ENCODE measurements at places on chromosomes 12 and 14.
A peak's percentile ranks its signal among the peaks of the same experiment; 100 is the strongest.

- peak; percentile 37 for DNase-seq
Measured at GRCh38 chr12:108531929-108532848, 17.1 kb downstream of the FICD start.

GRCh38 chr12:124742111-124742510 lies 121.6 kb downstream of the SCARB1 start:
- no peak for DNase-seq

GRCh38 chr12:9810671-9811070 lies 16.6 kb upstream of the KLRF1 start:
- DNase-seq = no peak

DNA sequence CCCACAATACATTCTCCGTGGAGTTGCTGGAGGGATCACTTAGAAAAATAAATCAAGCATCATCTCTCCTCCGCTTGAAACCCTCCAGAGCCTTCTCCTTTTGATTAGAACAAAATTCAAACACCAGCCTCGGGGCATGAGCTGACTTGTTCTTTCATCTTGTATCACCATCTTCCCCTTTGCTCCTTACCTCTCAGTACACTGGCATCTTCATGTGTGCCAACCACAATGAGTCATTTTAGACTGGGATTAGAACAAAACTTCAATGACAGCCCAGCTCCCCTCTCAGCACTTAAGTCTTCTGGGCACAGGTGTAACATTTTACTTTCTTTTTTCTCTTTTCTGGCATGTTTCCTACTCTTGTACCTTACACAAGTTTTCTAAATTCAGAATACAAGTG lies 1159.2 kb upstream of the TMEM132C start:
- DNase-seq = no peak

- peak; percentile 95 for DNase-seq
Measured at GRCh38 chr12:27542628-27543027, 18.6 kb downstream of the PPFIBP1 start.

GRCh38 chr12:10740182-10740581 lies 17.1 kb upstream of the YBX3 start:
- no peak for DNase-seq

DNA sequence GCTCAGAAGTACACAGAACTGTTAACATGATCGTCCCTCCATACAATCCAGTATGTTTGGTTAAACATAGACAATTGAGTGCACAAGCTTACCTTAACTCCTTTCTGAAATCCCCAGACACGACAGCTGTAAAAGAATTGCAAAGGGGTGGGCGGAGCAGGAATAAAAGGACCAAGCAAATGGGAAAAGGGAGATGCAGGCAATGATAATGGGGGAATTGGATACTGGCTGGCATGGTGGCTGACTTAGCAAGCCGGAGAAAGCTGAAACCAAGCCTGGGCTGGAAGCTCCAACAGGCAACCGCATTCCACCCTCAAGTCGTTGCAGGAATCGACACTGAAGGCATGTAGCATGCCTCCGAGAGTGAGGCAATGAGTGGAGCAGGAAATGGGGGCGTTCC lies 96.8 kb upstream of the TMEM132C start:
- DNase-seq = no peak

GRCh38 chr14:20855652-20856291 lies 35.4 kb upstream of the RNASE3 start:
- peak; percentile 61 for DNase-seq

DNA sequence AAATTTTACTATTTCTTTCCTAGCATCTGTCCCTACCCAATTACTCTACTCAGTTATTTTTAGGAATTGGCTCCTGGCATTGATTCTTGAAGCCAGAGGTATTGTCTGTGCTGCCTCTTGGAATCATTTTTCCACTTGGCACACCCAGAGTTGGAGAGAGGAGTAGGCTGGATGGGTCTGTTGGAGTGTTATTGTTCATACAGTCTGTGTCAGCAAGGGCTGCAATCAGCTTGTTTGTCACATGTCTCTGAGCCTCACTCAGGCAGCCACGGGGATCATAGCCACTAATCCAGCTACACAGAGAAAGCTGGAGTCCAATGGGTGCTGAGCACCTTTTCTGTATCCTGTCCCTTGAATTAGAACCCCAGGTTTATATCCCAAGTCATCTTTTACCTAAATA lies 176.0 kb upstream of the DYRK2 start:
- no peak for DNase-seq

- DNase-seq = peak; percentile 53
Measured at GRCh38 chr14:103801459-103801858, 45.9 kb downstream of the PPP1R13B start.

- DNase-seq = peak; percentile 30
Measured at GRCh38 chr14:103819503-103820307, 27.7 kb downstream of the PPP1R13B start.

DNA sequence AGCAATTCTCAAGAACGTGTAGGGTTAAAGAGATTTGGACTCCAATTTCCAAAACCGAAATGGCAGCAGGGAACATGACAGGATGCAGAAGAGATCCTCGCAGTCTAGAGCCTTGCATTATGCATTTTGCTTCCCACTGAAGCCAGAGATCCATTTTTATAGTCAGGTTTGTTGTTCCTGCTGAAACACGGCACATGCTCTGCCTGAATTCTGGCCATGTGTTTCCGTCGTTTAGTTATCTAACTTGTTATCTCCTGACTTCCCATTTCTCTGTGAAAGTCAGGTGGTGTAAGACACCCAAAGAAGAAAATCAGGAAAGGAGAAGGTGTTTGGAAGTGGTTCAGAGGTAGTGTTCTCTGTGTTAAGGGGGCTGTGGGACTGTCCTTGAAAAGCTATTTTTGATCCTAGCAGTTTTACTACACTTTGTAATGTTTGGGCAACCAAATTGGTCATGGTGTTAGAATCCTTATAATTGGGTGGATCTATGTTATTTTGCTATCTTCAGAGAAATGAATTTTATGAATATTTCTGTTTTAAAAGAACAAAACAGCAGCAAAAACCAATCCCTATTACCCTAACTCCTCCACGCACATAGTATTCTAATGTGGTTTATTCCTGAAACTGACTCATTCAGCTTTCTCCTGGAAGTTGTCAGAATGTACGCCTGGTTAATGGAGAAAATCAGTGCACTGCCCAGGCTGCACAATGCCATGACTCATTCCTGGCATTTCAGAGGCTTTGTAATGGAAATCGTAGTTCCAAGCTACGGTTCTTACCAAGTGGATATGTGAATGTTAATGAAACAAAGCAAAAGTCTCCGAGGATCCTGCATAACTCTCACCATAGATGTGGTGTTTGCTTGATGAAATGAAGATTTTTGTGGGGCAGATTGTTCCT lies 110.1 kb downstream of the SAMD4A start:
- DNase-seq = peak; percentile 97

DNA sequence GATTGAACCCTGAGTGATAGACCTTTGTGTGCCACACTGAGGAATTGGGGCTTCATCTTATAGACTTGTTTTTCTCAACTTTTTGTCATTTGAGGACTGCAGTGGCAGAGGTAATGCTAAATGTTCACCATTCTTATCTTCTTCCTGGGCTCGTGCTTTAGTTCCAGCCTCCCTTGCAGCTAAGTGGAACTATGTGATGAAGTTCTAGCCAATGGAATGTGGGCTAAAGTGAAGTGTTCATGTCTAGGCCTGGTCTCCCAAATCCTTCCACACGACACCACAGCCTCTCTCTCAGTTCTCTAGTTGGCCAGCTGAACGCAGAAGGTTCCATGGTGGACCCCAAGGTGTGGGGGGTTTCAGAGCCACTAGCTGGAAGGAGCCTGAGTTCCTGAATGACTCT lies 42.4 kb upstream of the CCDC63 start:
- no peak for DNase-seq

DNA sequence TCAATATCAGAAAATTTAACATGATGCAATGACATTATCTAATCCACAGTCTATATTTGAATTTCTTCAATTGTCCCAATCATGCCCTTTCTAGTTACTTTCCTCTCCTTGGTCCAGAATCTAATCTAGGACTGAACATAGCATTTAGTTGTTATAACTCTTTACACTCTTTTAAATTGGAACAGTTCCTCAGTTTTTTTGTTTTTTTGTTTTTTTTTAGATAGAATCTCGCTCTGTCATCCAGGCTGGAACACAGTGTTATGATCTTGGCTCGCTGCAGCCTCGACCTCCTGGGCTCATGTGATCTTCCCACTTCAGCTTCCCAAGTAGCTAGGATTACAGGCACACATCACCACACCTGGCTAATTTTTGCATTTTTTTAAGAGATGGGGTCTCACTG lies 63.1 kb downstream of the RERG start:
- no peak for DNase-seq

DNA sequence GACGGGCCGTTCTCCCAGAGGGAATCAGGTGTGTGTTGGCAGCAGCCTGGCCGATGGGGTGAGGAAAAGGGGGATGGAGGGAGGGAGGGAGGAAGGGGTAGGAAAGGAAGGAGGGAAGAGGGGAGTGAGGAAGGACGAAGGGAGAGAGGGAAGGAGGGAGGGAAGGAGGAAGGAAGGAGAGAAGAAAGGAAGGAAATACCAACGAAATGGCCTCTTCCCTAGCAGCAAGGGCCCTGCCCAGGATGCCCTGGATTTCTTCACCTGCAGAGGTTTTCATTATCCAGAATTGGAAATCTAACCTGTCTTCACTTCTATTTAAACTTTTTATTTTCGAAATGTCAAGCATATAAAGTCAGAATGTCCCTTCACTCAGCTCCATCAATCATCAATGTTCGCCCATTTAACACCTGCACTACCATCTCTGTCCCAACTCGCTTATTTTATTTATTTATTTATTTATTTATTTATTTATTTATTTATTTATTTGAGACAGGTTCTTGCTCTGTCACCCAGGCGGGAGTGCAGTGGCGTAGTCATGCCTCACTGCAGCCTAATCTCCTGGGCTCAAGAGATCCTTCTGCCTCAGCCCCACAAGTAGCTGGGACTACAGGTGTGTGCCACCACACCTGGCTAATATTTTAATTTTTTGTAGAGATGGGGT lies 70.7 kb downstream of the ACACB start:
- no peak for DNase-seq

DNA sequence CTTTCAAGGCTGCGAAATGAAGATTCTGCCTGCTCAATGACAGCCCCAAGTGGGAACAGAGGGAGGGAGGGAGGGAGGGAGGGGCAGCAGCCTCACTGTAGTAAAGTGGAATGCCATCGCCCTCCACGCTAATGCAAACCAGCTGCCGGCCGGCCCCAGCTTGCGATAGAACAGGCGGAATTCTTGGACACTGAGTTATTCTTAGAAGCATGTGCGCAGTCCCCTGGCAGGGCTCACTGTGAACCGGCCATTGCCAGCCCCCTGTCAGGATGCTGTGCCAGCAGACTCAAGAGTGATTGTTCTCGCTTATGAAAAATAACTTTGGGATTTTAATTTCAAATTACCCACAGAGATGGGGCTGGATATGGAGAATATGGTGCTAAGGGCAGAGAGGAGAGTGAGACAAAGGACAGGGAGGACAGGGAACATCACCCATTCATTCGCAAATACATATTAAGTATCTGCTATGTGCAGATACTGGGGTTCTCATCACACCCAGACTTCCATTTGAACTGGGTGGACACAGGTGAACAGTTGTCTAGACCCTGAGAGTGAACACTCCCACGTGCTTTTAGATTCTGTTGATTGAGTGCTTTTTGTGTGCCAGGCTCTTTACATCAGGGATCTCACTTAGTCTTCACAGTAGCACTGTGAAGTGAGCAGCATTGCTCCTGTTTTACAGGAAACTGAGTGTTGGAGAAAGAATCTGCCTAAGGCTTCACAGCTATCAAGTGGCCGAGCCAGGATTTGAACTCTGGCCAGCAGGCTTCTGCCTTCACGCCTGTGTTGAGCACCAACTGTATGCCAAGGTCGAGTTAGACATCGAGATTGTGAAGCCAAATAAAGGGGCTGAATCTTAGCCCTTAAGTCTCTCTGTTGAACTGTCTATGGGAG lies 192.9 kb downstream of the C12orf75 start:
- peak; percentile 99 for DNase-seq

GRCh38 chr12:13695781-13696180 lies 285.6 kb downstream of the GRIN2B start:
- DNase-seq = no peak

GRCh38 chr12:5110345-5110744 lies 66.7 kb downstream of the KCNA5 start:
- no peak for DNase-seq

DNA sequence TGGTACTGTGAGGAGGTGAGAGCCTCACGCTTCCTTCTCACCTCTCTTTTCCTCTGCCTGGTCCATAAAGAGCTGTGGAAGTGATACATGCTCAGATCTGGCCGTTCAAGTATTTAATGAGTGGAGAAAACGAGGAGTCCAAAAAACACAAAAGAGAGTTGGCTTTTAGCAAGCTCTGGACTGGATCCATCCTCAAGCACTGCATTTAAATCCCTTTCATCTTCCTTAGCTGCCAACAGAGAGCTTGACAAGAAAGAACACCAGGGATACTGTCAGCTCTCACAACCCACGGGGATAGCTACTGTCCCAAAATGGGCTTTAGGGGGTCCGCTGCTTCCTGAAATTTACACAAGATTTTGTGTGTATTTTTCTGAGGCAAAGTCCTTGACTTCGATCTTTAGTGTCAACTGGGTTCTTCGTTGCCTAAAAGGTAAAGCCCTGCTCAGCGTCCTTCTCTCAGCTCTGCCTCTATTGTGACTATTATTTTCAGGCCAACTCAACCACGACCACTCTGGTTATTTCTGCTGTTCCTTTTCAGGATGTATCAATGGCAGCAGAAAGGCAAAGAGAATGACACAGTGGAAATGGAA lies 120.9 kb downstream of the TMTC1 start:
- no peak for DNase-seq

- no peak for DNase-seq
Measured at GRCh38 chr12:57524814-57525614, 2.4 kb downstream of the MBD6 start.

DNA sequence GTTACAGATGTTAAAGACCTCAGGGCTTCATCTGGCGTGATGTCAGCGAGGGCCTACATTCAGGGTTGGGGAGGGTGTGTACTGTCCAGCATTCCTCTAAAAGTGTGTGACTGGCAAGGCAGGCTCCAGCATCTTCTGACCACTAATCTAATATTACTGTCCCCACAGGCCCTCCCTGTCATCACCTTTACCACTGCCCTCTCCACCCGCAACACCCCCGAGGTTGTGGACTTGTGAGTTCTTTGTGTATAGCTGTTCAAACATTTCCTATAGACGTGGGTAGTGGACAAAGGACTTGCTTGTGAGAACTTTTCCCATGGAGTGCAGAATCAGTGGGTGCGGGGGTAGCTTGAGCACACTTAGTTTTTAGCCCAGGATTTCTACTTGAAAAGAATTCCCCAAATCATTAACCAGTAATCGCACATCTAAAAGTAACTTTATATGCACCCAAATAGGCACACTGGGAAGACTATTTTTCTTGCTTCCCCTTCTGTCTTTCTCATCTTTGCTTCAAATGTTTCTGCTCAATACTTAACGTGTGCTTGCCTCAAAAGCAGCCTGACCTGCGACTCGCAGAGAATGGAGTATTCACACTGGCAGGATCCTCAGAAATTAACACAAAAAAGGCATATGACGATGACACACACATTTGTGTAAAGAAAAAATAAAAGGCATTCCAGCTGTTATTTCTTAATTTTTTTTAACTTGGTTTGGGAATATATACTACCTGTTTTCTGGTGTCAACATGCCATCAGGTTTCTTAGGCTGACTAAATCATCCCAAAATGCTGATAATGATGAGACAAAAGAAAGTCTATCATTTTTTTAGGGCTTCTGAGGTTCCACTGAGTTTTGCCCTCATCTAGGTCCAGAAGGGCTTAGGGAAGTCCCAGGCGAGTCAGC lies 158.4 kb upstream of the HIF1A start:
- DNase-seq = no peak

GRCh38 chr14:102297436-102298170 lies 7.4 kb downstream of the MOK start:
- DNase-seq = no peak
